Gastrocnemius medialis (tissue), 4 donors: ENCODE measurements at places on chromosomes 16 and 17.
A peak's percentile ranks its signal among the peaks of the same experiment; 100 is the strongest.

GRCh38 chr16:1832838-1833454, 5.9 kb downstream of the FAHD1 start:
- H3K4me1 ChIP-seq: peaks cover 24% of the 10 kb centered on the region
- H3K27me3 ChIP-seq: no peaks in the 10 kb centered on the region
- no peak for DNase-seq
- H3K36me3 ChIP-seq: no peaks in the 10 kb centered on the region
- no peak overlapping the region for H3K27ac ChIP-seq

GRCh38 chr16:28917095-28917494, 7.9 kb downstream of the RABEP2 start:
- no peak overlapping the region for H3K4me3 ChIP-seq
- no peaks in the 10 kb centered on the region for H3K27me3 ChIP-seq
- no peak overlapping the region for H3K27ac ChIP-seq
- no peaks in the 10 kb centered on the region for H3K4me1 ChIP-seq
- no peak for DNase-seq

DNA sequence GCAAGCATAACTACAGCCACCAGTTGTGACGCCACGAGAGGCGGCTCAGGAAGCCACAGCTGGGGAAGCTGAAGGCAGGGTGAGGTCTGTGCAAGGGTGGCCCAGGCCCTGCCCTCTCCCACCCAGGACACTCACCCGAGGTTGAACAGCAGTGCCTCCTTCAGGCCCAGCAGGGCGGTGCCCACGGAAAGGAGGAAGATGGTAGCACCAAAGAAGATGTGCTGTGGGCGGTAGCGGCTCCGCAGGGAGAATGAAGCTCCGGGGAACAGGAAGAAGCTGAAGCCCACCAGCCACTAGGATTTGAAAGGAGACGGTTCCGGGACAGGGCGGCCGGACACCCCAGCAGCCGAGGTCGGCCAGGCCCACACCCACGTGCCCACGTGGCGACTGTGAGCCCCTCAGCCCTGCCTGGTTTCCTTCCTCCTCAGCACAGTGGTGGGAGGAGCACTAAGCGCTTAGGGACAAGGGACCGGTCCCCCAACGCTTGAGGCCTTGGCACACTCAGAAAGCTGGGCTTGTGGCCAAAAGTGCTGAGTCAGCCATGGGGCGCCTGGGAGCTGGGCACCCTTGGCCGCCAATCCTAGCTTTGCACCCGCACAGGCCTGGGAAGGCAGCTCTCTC, 11.0 kb downstream of the CYB561 start:
- no peak overlapping the region for H3K4me3 ChIP-seq
- peak; percentile 41 for DNase-seq
- H3K27ac ChIP-seq: peak overlapping the region; percentile 66
- no peaks in the 10 kb centered on the region for H3K36me3 ChIP-seq
- no peaks in the 10 kb centered on the region for H3K27me3 ChIP-seq

- no peak overlapping the region for H3K27ac ChIP-seq
- peaks cover 5% of the 10 kb centered on the region for H3K27me3 ChIP-seq
- no peaks in the 10 kb centered on the region for H3K36me3 ChIP-seq
- DNase-seq: peak; percentile 52
- no peak overlapping the region for H3K4me3 ChIP-seq
These were observed 2.3 kb downstream of the LIMD2 start for GRCh38 chr17:63697341-63698286.

GRCh38 chr16:1613728-1614455, 1.7 kb downstream of the CRAMP1 start:
- H3K27me3 ChIP-seq: no peaks in the 10 kb centered on the region
- peaks cover 10% of the 10 kb centered on the region for H3K36me3 ChIP-seq

DNA sequence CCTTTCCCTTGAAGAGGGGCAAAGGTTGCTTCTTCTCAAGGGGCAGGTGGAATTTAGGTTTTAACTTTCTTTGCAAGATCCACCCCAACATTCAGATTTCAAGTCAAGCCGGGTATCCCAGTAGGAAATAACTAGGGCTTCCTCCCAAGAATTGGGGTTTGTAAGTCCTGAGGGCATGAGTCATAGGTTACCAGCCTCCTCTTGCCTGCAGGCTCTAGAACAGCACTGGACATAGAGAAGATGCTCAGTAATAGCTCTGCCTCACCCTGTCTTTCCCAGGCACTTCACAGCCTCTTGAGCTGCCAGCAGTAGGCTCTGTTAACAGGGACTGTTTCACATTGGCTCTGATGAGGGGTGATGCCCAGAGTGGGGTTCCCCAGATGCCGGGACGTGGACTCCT, 35.8 kb upstream of the ZFP90 start:
- DNase-seq: no peak
- H3K4me3 ChIP-seq: no peak overlapping the region

- no peak overlapping the region for H3K4me3 ChIP-seq
- no peaks in the 10 kb centered on the region for H3K4me1 ChIP-seq
- DNase-seq: no peak
- no peaks in the 10 kb centered on the region for H3K27me3 ChIP-seq
These were observed 401.0 kb downstream of the SNX29 start for GRCh38 chr16:12377497-12377896.

DNA sequence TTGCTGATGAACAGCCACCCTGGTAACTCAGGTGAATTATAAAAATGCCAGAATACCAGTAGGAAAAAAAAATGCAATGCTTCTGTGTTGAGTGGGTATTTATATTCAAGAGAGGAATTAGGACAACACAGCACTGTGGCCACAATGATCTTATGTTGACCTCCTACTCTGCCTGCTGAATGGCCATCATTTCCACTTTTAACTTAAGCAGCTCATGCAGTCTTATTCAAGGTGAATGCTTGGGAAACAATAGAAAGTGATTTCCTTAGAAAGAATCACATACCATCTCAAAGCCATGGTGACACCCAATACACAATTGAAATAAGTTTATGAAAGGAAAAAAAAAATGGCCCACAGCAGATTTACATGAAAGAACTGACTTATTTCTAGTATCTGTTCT, 224.0 kb downstream of the CDH8 start:
- H3K36me3 ChIP-seq: no peaks in the 10 kb centered on the region
- H3K27ac ChIP-seq: no peak overlapping the region
- no peaks in the 10 kb centered on the region for H3K27me3 ChIP-seq
- H3K4me1 ChIP-seq: no peaks in the 10 kb centered on the region
- H3K4me3 ChIP-seq: no peak overlapping the region

DNA sequence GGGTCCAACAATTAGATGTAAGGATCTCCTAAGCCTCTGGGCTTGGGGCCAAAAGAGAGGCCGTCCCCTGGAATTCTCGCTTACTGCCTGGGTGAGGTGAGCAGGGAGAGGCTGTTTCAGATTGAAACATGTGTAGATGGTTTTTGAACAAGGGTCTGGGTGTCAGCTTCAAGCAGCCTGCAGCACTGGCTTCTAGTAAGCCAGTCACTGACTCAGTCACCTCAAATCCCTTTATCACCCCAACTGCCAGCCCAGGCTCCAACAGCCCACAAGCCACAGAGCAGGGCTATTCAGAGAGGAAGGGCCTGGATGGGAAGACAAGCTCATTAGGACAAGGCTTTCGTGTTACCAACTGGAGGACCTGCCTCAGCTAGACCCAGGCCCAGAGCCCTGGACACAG, 180.2 kb downstream of the CCT6B start:
- no peaks in the 10 kb centered on the region for H3K27me3 ChIP-seq
- H3K4me3 ChIP-seq: no peak overlapping the region
- no peak overlapping the region for H3K27ac ChIP-seq
- DNase-seq: no peak
- H3K36me3 ChIP-seq: no peaks in the 10 kb centered on the region

DNA sequence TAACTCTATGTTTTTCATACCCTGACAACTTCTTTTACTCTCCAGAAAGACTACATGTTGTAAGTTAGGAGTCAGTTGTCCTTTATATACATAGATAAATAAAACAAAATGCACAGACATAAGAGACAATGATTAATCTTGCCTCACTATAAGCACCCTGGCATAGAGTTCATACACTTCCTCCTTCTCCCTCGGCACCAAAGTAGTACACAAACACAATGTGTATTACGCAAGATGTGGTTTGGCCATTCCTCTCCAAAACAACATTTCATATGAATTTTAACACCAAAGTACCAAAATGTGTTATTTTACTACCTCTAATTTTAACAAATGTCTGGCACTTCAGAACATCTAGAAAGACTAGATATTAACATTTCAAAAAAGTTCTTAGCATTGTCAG, 17.2 kb upstream of the SLFN11 start:
- no peaks in the 10 kb centered on the region for H3K36me3 ChIP-seq
- no peak overlapping the region for H3K4me3 ChIP-seq
- H3K27ac ChIP-seq: no peak overlapping the region
- no peaks in the 10 kb centered on the region for H3K4me1 ChIP-seq
- DNase-seq: no peak

DNA sequence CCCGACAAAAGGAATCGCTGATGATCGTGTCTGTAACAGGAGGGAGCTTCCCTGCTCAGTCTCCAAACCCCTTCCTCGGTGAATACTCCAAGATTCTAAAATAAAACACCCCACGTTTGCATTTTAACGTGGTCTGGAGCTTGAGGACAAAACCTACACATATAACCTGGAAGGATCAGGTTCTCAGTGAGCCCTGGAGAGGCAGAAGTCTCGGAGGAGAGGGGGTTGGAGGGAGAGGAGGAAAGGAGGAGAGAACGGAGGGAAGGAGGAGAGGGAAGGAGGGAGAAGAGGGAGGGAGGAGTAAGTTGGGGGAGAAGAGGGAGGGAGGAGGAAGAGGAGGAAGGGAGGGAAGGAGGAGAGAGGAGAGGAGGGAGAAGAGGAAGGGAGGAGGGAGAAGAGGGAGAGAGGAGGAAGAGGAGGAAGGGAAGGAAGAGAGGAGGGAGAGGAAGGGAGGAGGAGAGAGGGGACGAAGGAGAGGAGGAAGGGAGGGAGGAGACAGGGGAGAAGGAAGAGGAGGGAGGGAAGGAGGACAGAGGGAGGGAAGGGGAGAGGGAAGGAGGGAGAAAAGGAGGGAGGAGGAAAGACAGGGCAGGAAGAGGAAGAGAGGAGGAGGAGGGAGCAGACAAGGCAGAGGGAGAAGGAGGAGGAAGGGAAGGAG, 27.4 kb upstream of the GINS2 start:
- H3K27me3 ChIP-seq: no peaks in the 10 kb centered on the region
- H3K4me1 ChIP-seq: peaks cover 14% of the 10 kb centered on the region
- H3K36me3 ChIP-seq: no peaks in the 10 kb centered on the region

- no peaks in the 10 kb centered on the region for H3K36me3 ChIP-seq
- peak overlapping the region; percentile 80 for H3K27ac ChIP-seq
- no peaks in the 10 kb centered on the region for H3K27me3 ChIP-seq
- H3K4me1 ChIP-seq: peaks cover 27% of the 10 kb centered on the region
- DNase-seq: no peak
These were observed 23.5 kb downstream of the ORC6 start for GRCh38 chr16:46712911-46713310.

GRCh38 chr16:75389096-75389690, 44.1 kb downstream of the CFDP1 start:
- peak overlapping the region; percentile 14 for H3K27ac ChIP-seq
- no peak overlapping the region for H3K4me3 ChIP-seq
- H3K27me3 ChIP-seq: no peaks in the 10 kb centered on the region
- no peaks in the 10 kb centered on the region for H3K4me1 ChIP-seq

DNA sequence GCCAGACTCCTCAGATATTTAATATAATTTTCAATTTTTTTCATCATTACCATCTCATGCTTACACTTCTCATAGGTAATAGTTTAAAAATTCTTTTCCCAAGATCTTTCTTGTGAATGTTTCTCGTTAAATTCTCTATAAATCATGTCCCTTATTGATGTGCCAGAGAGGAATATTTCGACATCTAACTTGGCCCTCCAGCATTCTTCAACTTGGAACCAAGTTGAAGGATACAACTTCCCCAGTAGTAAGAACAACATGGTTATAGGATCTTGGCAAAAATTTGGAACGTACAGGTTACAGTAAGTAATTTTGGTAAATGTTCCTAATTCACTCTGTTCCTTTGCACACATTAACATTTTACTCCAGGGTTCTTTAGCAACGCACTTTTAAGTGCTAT, 731.8 kb downstream of the CDH11 start:
- DNase-seq: no peak
- H3K4me3 ChIP-seq: no peak overlapping the region

DNA sequence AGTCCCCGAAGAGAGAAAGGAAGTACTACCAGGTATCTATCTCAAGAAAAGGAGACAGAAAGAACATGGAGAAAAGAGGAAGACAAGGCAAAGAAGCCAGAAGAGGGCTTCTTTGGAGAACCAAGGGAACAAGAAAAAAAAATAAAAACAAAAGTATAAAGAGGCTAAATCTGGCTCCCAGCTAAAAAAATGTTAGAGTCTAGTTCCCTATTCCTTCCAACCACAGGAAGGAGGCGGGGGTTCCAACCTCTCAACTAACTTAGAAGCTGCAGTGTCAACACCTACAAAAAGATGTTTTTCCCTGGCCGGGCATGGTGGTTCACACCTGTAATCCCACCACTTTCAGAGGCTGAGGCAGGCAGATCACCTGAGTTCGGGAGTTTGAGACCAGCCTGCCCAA, 13.4 kb downstream of the UTP6 start:
- H3K4me1 ChIP-seq: no peaks in the 10 kb centered on the region
- DNase-seq: no peak
- peaks cover 96% of the 10 kb centered on the region for H3K36me3 ChIP-seq
- no peaks in the 10 kb centered on the region for H3K27me3 ChIP-seq
- H3K27ac ChIP-seq: no peak overlapping the region

DNA sequence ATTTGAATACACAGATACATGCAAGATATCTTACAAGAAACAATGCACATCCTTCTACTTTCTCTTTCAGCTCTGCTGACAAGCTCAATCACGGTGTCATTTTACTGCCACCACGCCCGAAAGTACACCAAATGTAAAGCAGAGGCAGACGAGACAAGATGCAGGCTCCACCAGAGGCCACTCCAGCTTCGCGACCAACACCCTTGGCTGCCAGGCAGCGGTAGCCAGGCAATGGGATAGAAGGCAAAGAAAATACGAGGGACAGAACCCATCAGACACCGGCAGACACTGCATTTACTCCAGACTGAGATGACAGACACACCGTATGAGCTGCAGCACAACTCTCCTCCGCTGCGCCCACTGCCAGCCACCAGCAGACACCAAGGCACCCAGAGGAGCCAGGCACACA, 41.0 kb downstream of the USP22 start:
- H3K4me1 ChIP-seq: peaks cover 51% of the 10 kb centered on the region
- DNase-seq: no peak
- H3K27me3 ChIP-seq: no peaks in the 10 kb centered on the region
- peak overlapping the region; percentile 83 for H3K27ac ChIP-seq

DNA sequence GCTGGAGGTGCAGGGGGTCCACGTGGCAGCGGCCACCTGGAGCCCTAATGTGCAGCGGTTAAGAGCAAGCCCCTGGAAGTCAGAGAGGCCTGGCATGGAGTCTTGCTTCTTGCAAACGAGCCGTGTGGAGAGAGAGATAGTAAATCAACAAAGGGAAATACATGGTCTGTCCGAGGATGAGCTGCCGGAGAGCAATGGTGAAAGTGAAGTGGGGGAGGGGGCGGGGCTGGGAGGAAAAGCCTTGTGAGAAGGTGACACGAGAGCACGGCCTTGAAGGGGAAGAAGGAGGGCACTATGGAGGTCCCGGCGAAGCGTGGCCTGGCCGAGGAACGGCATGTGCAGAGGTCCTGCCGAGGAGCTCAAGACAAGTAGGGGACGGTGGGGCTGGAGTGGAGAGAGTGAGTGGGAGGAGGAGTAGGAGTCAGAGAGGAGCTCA, 6.0 kb upstream of the SERPINF1 start:
- H3K36me3 ChIP-seq: no peaks in the 10 kb centered on the region
- H3K27me3 ChIP-seq: no peaks in the 10 kb centered on the region
- no peak for DNase-seq
- H3K27ac ChIP-seq: peak overlapping the region; percentile 37

GRCh38 chr17:14334276-14334840, 33.5 kb downstream of the HS3ST3B1 start:
- no peaks in the 10 kb centered on the region for H3K36me3 ChIP-seq
- H3K4me1 ChIP-seq: no peaks in the 10 kb centered on the region
- no peak overlapping the region for H3K27ac ChIP-seq
- no peak overlapping the region for H3K4me3 ChIP-seq
- DNase-seq: no peak
- H3K27me3 ChIP-seq: no peaks in the 10 kb centered on the region
